Naive thymus-derived CD4-positive, alpha-beta T cell (primary cell): ENCODE measurements at places on chromosomes 1 and 21. TPM values are rescaled to one million over a fixed set of nuclear protein-coding genes. Genes with fewer than 3 reads are reported as not detected.

DNA sequence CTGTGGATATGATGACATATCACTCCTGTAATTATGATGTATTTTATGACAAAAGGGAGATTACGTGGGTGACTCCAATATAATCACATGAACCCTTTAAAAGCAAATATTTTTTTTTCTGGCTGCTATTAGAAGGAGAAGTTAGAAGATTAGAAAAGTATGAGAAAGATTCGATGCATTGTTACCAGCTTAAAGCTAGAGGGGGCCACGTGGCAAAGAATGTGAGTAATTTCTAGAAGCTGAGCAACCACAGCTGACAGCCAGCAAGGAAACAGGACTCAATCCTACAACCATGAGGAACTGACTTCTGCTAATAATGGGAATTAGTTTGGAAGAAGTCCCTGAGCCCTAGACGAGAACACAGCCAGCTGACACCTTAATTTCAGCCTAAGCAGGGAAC, 56.3 kb upstream of the C1orf87 start:
- H3K36me3 ChIP-seq = no peaks in the 10 kb centered on the region
- H3K27ac ChIP-seq = no peak overlapping the region

DNA sequence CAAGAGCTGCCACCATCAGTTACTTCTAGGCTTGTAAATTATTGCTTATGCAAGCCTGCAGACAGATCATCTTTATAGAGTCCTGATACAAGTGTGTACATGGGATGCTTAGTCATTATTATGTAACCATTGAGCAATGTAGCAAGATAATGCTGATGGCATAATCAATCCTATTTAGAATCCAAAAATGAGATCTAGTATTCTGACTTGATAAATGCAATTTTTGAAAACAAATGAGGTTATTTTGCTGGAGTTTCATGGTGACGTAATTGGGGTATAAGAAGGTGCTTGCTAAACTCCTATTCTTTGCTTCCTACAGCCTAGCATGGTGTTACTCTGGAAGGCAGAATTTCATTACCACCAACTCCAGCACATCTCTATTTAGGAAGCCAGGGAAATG, 801.7 kb upstream of the PRMT6 start:
- no peak overlapping the region for H3K27ac ChIP-seq
- no peaks in the 10 kb centered on the region for H3K27me3 ChIP-seq
- no peaks in the 10 kb centered on the region for H3K36me3 ChIP-seq
- no peak overlapping the region for H3K4me3 ChIP-seq
- no peak for DNase-seq

GRCh38 chr1:246302711-246303317, 204.3 kb downstream of the SMYD3 start:
- H3K27me3 ChIP-seq = no peaks in the 10 kb centered on the region
- H3K4me1 ChIP-seq = no peaks in the 10 kb centered on the region
- H3K4me3 ChIP-seq = no peak overlapping the region
- DNase-seq = no peak
- no peak overlapping the region for H3K27ac ChIP-seq
- no peaks in the 10 kb centered on the region for H3K36me3 ChIP-seq

GRCh38 chr1:17233675-17234320, 15.1 kb upstream of the PADI3 start:
- H3K4me1 ChIP-seq = no peaks in the 10 kb centered on the region
- no peaks in the 10 kb centered on the region for H3K36me3 ChIP-seq
- no peak overlapping the region for H3K4me3 ChIP-seq
- no peak overlapping the region for H3K27ac ChIP-seq
- no peaks in the 10 kb centered on the region for H3K27me3 ChIP-seq

- H3K27me3 ChIP-seq = no peaks in the 10 kb centered on the region
- no peak overlapping the region for H3K4me3 ChIP-seq
- no peaks in the 10 kb centered on the region for H3K4me1 ChIP-seq
- H3K27ac ChIP-seq = no peak overlapping the region
- no peaks in the 10 kb centered on the region for H3K36me3 ChIP-seq
Observed at GRCh38 chr1:197486946-197487345, 218.9 kb downstream of the CRB1 start.

GRCh38 chr1:11456965-11457364, 22.0 kb upstream of the DISP3 start:
- no peak overlapping the region for H3K27ac ChIP-seq
- H3K27me3 ChIP-seq = no peaks in the 10 kb centered on the region
- no peaks in the 10 kb centered on the region for H3K36me3 ChIP-seq
- no peak for DNase-seq
- H3K4me3 ChIP-seq = no peak overlapping the region

GRCh38 chr1:71565831-71566230, 485.0 kb upstream of the ZRANB2 start:
- no peak overlapping the region for H3K4me3 ChIP-seq
- no peaks in the 10 kb centered on the region for H3K4me1 ChIP-seq

GRCh38 chr1:35808450-35809113, 766 bp downstream of the AGO4 start:
- no peaks in the 10 kb centered on the region for H3K27me3 ChIP-seq
- H3K27ac ChIP-seq = peak overlapping the region; percentile 73
- H3K4me1 ChIP-seq = peaks cover 33% of the 10 kb centered on the region
- peak overlapping the region; percentile 73 for H3K4me3 ChIP-seq
- no peaks in the 10 kb centered on the region for H3K36me3 ChIP-seq

DNA sequence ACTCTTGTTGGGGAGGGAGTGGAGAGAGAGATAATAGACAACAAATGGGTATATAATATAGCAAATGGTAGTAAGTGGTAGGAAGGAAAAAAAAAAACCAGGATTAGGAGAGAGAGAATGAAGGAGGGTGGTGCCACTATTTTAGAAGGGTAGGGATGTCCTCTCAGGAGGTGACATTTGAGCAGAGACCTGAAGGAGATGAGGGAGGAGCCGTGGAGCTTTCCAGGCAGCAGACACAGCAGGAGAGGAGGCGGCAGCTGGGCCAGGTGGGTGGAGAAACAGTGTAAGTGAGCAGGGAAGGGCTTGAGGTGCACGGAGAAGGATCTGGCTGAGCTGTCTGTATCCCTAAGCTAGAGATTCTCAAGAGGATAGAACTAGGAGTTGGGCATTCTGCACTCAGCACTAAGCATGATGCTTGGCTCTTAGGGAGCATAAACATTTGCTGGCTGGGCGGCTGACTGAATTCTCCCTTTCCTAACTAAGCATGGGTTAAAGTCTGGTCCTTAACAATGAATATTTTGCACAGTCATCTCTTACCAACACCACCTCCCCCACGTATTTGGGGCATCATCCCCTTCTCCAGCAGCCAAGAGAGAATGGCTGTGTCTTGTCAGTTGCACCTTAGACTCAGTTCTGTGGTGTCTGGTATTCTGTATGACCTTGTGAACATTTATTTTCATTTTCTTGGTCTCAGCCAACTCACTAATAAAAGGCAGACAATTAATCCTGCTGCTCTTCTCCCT, 27.6 kb upstream of the SARS1 start:
- DNase-seq = no peak
- no peak overlapping the region for H3K4me3 ChIP-seq
- no peaks in the 10 kb centered on the region for H3K27me3 ChIP-seq
- no peaks in the 10 kb centered on the region for H3K36me3 ChIP-seq
- no peak overlapping the region for H3K27ac ChIP-seq

GRCh38 chr1:220797553-220797952, 10.8 kb downstream of the MTARC1 start:
- DNase-seq = no peak
- H3K4me1 ChIP-seq = no peaks in the 10 kb centered on the region
- H3K36me3 ChIP-seq = no peaks in the 10 kb centered on the region
- no peaks in the 10 kb centered on the region for H3K27me3 ChIP-seq
- no peak overlapping the region for H3K4me3 ChIP-seq

GRCh38 chr1:201648066-201648906, 109.4 kb downstream of the NAV1 start:
- DNase-seq = no peak
- H3K4me3 ChIP-seq = no peak overlapping the region
- H3K27me3 ChIP-seq = no peaks in the 10 kb centered on the region
- no peaks in the 10 kb centered on the region for H3K4me1 ChIP-seq

- no peaks in the 10 kb centered on the region for H3K27me3 ChIP-seq
- no peak overlapping the region for H3K4me3 ChIP-seq
- no peaks in the 10 kb centered on the region for H3K36me3 ChIP-seq
- H3K27ac ChIP-seq = no peak overlapping the region
Observed at GRCh38 chr1:162908780-162909179, 47.8 kb upstream of the CCDC190 start.

- no peaks in the 10 kb centered on the region for H3K36me3 ChIP-seq
- no peaks in the 10 kb centered on the region for H3K27me3 ChIP-seq
- no peak overlapping the region for H3K4me3 ChIP-seq
- no peak overlapping the region for H3K27ac ChIP-seq
Observed at GRCh38 chr1:28290851-28291250, 31.5 kb downstream of the SESN2 start.

DNA sequence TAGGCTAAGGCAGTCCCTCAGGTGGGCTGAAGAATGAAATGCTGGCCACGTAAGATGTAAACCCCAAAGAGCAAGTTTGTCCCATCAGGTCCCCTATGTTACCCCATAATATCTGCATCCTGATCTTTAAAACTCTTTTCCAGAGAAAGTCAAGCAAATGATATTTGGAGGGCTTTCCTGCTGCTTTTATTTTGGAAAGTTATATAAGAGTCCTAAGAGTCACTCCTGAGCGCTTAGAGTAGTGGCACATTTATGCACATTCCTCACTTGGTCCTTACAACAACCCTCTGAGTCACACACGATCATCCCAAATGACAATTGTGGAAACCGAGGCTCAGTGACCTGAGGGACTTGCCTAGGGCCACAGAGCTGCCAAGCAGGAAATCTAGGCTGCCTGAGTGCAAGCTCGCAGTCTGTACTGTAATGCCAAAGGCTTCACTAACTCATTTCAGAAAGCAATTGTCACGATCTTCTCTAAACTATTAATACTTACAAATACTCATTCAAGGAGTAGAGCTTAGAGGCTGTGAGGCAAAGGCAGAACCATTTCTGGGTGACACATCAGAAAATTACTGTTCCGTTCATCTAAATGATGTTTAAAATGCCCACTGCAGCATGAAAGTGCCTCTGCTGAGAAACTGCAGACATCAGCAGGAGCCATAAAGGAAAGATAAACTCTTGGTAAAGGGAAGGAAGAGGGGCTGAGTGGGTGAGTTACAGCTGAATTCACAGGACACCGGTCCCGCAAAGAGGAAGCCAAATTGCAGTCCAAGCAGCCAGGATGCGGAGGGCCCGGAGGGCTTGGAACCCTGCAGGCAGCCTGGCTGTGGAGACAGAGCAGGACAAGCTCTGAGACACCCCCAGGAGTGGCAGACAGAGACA, 30.8 kb downstream of the CAPZB start:
- no peaks in the 10 kb centered on the region for H3K27me3 ChIP-seq
- peak overlapping the region; percentile 79 for H3K27ac ChIP-seq
- no peak for DNase-seq
- H3K4me1 ChIP-seq = peaks cover 75% of the 10 kb centered on the region
- no peak overlapping the region for H3K4me3 ChIP-seq

DNA sequence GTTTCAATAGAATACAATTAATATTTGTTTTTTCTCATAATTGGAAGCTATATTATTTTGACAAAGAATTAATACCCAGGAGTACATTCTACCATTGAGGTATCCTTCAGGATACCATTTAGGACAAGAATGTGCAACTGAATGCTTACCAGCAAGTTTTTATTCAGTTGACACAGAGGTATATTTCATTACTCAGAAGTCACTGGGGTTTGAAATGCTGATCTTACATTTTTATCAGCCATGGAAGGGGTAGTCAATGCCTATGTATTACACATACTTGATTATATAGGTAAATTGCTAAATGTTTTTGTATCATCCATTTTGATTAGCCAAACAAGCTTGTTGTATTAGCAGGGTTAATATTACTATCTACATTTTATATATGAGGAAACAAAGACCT, 48.0 kb downstream of the C1orf87 start:
- no peak overlapping the region for H3K4me3 ChIP-seq
- H3K36me3 ChIP-seq = no peaks in the 10 kb centered on the region
- H3K27ac ChIP-seq = no peak overlapping the region
- no peaks in the 10 kb centered on the region for H3K4me1 ChIP-seq
- no peaks in the 10 kb centered on the region for H3K27me3 ChIP-seq

DNA sequence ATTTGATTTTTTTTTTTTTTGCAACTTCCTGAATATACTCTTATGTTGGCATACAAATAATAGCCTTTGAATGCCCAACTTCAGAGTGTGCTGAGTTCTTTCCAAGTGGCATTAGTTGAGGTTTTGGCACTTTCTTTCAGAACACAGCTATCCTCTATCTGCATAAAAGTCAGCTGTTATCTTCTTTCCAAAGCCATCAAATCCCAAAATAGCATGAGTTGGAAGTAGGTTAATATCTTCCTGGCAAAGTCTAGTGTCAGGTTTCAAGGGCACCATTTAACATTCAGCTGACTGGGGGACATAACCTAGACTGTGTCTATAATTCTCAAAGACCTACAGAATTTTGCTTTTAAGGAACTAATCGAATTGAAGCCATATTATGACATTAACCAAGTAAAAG, 223.9 kb downstream of the PLPP3 start:
- DNase-seq = no peak
- H3K36me3 ChIP-seq = no peaks in the 10 kb centered on the region
- H3K4me3 ChIP-seq = no peak overlapping the region
- no peaks in the 10 kb centered on the region for H3K4me1 ChIP-seq
- H3K27me3 ChIP-seq = no peaks in the 10 kb centered on the region
- no peak overlapping the region for H3K27ac ChIP-seq

DNA sequence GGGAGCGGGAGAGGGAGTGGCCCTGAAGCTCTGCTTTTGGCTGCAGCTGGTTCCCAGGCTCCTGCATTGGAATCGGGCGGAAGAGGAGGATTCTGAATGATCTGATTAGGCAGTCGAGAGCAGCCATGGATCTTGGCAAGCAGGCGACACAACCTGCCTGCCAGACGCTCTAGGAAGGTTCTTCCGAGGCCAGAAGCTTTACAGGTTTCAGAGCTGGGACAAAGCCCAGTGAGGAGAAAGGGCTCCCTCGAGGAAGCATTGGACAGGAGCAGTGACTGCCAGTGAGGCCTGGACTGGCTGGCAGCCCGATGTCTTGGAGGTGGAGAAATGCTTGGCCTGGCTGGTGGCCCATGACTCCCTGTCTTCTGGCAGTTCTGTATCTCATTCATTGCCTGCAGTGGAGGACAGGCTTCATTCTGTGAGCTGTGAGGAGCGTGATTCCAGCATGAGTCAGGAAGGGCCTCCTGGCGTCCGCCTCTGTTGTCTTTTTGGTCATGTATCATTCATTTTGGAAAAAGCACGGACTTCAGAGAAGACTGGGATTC, 132.7 kb upstream of the IPO9 start:
- DNase-seq = no peak
- no peak overlapping the region for H3K4me3 ChIP-seq
- H3K27ac ChIP-seq = no peak overlapping the region
- no peaks in the 10 kb centered on the region for H3K4me1 ChIP-seq

DNA sequence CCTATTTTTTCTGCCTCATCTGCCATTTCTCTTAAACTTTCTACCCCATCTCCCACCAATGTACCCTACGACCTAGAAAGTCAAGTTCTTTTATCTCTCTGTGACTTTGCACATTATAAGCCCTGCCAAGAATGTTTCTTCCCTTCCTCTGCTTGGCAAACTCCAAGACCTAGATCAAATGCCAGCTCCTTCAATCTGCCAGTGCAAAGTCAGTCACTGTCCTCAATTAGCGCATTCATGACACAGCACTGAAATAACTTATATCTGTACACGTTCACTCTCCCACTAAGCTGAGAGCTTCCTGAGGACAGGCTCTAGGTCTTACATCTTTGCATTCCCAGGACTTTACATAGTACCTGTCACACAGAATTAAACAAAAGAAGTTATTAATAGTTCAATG, 21.4 kb upstream of the LSM10 start:
- no peaks in the 10 kb centered on the region for H3K27me3 ChIP-seq
- no peak for DNase-seq
- no peak overlapping the region for H3K27ac ChIP-seq
- H3K4me1 ChIP-seq = peaks cover 10% of the 10 kb centered on the region

Gene HTR1D
- not detected in 2 replicates for total RNA-seq

Gene GOLT1A
- not detected for total RNA-seq

Gene VHLL
- total RNA-seq = not detected

Gene DNASE2B
- total RNA-seq = not detected

Gene SLFNL1
- total RNA-seq = 1.1 TPM

Gene STIL
- 1.9 TPM for total RNA-seq
